ENCODE measurements at places on chromosomes 16 and 17.

GRCh38 chr17:55458978-55459377 is 37.3 kb upstream of the MMD start:
- DNase-seq: no peak

DNA sequence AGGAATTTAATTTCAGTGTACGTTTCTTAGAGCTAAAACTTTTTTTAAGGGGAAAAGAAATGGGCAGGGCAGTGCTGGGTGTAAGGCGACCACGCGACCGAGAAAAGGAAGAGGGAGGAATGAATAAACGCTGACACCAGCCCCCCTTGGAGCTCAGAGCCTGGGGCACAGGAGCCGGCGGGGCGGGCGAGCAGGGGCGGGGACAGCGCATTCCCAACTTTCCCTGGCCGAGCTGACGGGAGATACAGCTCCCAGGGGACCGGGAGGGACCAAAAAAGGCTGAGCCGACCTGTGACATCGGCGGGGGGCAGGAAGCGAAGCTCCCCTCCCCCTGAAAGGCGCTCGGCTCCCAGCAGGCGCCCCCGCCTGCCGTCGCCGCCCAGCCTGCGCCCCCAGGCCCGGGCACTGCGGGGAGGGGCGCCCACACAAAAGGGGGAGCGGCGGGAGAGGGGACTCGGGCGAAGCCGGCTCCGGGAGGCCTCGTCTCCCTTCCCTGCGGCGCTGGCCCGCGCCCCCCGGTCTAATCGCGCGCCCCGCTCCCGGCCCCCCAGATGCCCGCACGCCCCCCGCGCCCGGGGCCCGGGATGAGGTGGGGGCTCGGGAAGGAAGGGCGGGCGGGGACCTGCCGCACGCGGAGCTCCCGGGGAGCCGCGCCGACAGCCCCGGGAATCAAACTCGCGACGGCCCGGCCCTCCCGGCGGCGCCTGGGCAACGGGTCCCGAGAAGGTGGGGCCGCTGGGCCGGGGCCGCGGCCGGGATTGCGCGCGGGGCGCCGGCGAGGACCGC is 622 bp downstream of the CUEDC1 start:
- peak; percentile 88 for DNase-seq

GRCh38 chr16:73253922-73254480 is 206.1 kb upstream of the ZFHX3 start:
- no peak for DNase-seq

- DNase-seq: peak; percentile 71
These were observed 179.7 kb downstream of the RAB11FIP4 start for GRCh38 chr17:31570951-31571892.

DNA sequence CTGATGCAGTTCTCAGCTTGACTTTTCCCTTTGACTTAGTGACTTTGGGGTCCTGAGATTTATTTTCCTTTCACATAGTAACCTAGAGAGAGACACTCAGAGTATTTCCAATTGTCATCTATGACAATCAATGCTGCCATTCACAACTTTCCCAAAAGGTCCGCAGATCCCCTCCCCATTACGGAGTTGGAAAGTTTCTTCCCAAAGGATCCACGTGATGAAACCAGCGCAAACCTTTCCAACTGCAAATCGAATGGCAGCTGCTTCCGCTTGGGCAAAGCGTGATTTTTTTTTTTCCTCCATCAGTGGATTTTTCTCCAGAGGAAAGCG is 538 bp upstream of the FCSK start:
- no peak for DNase-seq

GRCh38 chr17:44522883-44523671 is 19.9 kb upstream of the GPATCH8 start:
- DNase-seq: no peak

GRCh38 chr16:82584553-82585152 is 42.1 kb upstream of the CDH13 start:
- DNase-seq: no peak

DNA sequence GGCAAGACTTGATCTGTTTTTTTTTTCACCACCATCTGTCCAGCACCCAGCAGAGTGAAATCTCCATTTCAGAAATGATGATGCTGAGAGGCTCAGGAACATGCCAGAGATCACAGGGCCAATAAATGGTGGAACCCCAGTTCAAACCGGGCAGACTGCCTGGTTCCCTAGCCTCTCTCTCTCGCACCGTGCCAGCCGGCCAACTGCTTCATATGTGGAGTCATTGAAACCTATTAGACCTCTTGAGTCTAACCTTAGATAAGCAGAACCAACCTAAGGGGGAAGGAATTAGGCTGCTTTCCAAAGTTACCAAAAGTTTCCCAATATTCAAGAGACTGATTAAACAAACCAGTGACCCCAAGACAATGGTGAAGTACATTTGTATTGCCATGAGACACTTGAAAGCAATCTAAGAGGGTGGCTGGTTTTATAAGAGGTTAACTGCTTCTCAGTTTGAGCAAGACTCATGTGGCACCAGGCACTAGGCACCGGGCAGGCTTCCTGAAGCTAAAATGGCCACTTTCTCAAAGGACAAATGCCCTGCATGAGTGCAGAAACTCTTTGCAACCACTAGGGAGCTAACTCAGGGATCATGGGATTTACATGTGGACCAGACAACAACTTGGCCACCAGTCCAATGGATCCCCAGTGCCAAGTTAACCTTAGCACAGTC is 18.4 kb downstream of the TOX3 start:
- DNase-seq: no peak
